ENCODE measurements at places on chromosomes 7 and 10.

DNA sequence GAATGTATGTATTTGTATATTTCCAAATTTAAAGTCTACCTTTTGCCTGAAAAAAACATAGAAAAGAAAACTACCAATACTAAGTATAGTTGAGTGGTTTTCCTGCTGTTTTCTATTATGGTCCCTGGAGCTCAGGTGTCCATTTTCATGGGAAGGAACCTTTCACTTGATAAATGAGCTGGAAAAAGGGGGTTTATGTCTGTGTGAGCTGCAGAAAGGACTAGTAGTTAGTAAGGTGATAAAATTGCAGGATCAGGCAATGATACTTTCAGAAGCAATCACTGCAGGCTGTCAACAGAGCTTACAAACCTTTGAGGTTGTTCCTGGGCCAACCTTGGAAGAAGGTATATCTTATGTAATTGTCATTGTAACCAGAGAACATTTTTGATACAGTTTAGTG is 48.0 kb downstream of the ST7 start:
- DNase-seq = no peak

GRCh38 chr10:25692761-25693160 is 241.3 kb upstream of the MYO3A start:
- DNase-seq = no peak

GRCh38 chr10:100656454-100656853 is 88.9 kb upstream of the PAX2 start:
- DNase-seq = no peak

- DNase-seq = no peak
Observed at GRCh38 chr10:132107186-132107948, 41.6 kb downstream of the JAKMIP3 start.

GRCh38 chr7:157016352-157017041 is 6.0 kb upstream of the MNX1 start:
- no peak for DNase-seq

DNA sequence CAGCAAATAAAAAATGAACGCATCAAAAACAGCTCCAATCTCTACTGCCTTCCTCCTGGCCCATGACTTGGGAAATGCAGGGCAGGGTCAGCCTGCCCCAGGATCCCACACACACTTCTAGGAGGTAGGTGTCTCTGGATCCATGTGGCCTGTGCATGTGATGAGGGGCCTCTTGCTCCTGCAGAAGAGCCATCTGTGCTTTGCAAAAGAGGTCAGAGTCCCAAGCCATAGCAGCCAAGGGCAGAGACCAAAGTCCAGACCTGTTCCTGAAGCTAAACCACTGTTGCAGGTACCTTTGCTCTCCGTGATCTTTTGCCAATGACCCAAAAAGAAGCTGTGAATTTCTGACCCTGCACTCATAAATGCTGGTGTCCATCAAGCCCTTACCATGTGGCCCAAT is 57.1 kb downstream of the KCNMA1 start:
- no peak for DNase-seq

DNA sequence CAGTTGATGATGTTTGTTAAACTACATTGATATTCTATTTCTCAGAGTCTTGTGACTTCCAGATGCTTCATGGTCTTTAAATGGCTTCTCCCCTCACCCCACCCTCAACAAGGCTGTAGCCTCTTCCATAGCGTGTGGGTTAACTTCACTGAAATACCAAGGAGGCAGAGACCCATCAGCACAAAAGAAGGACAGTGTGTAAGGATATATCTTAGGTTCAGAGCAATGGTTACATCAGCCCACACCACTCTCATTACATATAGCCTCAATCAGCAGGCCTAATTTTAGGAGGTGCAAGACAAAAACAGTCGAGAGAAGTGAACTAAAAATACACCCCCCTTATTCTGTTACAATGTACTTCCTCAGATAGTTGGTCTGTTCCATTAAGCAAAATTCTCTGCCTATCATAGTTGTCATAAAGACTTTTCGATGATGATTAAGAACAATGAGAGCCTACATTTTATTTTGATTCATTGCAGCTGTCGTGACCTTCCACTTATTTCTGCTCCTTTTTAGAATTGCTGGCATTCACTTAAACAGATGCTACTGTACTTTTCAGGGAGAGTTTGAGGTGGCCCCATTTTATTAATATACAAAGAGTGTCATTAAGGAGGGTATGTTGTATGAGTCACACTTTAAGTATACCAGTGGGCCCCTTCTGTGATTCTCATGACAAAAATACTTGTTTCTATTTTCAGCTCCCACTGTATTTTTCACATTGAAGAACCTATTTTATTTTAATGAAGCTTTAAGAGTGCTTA is 52.1 kb downstream of the WIPF3 start:
- DNase-seq = no peak

DNA sequence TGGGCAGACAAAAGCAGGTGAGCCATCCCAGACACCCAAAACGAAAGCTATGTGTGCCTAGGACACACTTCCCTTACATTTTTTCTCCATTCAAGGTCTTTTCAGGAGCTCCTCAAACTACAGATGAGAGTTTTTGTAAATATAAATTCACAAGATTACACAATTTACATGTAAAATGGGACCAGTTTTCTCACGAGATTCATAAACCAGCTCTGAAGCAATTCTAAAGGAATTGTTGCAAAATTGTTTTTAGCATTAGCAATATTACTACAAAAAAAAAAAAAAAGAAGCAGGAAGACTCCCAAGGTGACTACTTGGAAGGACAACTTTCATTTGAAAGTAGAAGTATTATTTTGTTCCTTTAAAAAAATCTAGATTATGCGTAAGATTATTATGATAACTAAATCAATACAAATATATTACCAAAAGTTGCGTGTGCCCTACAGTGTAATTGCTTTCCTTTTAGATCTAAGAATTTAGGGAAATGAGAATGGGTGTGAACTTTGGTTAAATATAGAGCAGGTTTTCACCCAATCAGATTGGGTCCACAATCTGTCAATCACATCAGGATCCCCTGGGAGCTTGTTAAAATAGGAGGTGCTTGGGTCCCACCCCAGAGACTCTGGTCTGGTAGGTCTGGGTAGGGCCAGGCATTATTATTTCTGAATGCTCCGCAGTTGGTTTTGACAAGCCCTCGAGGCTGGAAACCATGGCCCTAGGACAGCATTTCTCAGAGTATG is 72.2 kb downstream of the TBXAS1 start:
- no peak for DNase-seq

DNA sequence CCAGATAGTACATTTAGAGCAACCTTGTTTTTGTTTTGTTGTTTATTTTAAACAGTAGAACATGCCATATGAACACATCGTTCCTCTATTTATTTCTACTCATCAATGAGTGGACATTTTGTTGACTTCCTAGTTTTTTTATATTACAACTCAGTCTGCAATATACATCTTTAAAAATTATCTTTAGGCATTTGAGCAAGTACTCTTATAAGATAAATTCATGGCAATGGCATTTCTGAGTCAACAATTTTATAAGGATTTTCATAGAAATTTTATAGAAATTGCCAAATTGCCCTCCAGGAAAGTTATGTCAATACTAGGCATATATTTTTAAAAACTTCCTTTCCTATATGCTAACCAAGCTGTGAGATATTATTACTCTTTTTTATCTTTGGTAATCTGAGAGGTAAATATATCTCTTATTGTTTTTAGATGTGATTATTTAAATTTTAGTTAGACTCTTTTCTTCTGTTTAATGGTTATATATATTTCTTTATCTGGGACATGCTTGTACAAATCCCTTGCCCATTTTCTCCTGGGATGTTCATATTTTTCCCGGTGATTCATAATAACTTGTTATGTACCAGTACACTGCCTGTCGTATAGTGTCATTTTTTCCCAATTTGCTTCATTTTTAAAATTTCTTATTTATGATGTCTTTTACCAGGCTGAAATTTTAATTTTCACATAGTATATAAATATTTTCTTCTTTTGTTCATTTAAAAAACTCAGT is 50.5 kb downstream of the FZD1 start:
- no peak for DNase-seq

DNA sequence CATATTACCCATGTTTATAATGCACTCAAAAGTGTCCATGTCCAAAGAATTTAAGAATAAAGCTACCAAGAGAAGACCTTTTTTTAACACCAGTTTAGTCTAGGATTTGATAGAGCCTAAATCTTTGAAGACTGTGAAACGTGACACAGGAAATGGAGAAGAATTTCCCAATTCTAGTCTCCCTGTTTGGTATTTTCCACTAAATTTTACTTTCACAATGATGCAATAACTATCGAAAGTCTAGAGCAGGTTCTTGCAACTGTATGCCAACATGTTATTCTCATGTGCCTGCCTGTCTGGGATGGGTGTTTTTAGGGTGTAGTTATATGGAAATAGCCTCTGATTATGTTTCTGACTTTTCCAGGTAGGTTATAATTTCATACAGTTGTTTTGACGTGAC is 6.9 kb upstream of the MXI1 start:
- no peak for DNase-seq

- no peak for DNase-seq
Observed at GRCh38 chr7:92527300-92528187, 776 bp downstream of the PEX1 start.

DNA sequence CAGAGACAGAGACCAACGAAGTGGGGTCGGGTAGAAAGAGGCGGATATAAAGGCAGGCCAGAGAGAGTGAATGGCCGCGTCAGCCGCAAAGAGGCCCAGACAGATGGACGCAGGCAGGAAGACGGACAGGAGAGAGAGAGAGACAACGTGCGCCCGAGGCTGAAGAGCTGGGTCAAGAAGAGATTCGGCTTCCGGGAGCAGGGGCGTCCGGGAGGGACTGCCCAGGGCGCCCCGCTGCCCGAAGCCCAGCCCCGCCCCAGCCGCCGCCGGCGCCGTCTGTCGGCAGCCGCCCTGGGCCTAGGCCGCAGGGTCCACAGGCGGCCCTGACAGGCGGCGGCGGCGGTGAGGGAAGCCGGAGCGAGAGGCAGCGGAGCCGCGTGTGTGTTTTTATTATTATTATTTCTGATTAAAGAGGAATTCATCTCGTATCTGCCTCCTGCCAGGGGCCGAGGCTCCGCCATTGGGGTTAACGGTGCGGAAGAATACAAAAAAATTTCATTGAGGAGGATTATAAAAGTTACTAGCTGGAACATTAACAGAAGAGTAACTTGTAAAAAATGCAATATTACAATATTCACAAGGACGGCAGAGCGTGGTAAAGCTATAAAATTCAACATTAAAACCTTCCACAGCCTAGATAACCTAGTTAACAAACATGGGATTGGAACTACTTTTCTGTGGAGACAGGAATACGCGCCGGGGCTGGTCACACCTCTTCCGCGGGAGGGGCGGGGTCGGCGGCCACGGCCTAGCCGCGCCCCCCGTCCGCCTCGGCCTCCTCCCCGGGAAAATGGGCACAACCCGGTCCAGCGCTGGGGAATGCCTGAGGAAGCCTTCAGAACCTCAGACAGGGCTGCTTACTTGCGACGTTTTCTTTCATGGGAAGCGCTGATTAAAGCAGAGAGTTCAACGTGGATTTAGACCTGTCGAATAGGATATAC is 29.7 kb upstream of the PAX2 start:
- DNase-seq = no peak

DNA sequence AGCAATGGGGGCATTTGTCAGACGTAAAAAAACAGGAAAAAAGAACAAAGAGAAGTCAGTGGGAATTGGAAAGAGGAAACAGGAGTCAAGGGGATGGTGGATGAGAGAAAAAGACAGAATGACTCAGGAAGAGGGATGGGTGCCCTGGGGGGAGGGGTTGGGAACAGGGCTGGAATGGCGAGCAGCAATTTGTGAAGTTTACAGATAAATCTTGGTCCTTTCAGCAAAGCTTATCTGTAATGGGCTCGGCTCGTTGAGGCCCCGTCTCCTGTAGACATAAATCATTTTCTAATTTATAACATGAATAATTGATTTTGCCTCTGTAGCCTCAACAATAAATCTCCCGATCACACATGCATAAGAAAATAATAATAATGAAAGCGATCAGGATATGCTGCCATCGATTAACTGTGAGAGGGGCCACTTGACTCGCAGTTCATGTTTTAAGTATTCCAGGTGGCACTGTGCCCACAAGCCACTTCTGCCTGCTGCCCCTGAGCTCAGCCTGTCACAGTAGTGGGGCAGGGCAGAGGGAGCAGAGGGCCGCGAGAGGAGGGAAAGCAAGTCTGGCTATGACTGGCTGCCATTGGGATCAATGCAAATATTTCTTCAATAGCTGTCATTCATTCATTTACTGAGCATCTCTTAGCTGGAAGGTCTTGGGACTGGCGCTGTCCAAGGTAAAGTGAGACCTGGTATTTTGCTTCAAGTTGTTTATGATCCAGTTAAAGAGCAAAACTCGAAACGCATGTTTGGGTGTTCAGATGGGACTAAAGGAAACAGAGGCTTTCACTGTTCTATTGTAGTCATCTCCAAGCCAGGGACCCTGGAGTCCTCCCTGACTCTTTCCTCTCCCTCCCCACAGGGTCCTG is 47.4 kb upstream of the R3HCC1L start:
- no peak for DNase-seq

DNA sequence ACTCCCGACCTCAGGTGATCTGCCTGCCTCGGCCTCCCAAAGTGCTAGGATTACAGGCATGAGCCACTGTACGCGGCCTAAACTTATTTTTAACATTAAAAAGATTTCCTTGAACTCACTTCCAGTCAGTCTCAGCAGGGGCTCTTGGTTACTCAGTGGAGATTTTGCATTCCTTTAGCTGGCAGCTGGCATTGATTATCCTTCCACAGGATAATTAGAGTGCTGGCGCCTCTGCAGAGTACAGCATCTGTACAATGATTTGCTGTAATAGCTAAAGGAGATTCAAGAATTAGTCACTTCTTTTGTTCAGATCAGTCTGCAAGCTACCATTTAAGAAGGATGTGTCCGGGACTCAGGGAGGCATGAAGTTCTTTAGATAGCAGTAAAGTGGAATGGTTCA is 125.0 kb upstream of the NPY start:
- DNase-seq = no peak

GRCh38 chr10:71244431-71245419 is 32.4 kb downstream of the UNC5B start:
- DNase-seq = no peak

- DNase-seq = no peak
Observed at GRCh38 chr7:85614684-85615083, 427.8 kb upstream of the SEMA3D start.

DNA sequence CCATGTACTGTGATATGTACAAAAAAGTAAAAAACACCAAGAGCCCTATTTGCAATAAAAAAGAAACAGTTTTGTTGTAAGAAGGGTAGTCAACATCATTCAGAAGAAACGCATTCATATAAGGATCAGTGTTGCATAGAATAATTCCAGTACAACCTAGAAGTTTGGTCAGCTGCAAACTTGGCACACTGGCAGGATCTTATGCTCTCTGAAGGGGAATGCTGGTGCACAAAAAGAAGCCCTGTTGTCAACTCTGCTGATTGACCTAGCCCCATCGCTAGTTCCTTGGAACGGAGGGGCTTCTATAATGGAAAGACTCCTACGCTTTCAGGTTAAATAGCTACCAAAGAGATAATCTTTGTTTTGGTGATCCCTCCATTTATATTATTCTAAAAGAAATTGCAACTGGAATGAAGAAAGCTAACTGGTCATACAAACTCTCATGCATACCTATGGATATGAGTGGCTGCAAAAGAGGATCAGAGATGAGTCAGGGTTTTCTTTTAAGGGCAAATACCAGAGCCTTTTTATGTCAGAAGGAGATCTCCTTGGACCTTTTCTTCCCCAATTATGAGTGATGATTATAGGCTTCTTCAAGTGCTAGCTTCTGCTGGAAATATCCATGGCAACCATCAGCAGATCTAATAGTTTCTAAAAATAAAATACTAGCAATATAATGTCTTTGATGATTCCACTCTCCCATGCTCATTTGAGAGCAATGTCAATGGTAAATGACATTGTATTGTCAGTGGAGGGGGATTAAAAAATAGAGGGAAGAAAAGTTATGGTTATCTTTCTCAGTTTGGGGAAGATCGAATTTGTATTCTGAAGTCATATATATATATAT is 312.4 kb upstream of the CACNA2D1 start:
- no peak for DNase-seq

Measured in stimulated activated CD4-positive, alpha-beta T cell treated with anti-CD3 and anti-CD28 coated beads, Interleukin-1b, Interleukin-23, amount 100 ng/mL, for 1 hour (primary cell).